ENCODE measurements at places on chromosomes 3 and 15.

GRCh38 chr3:179880868-179881267 is 155.9 kb downstream of the PEX5L start:
- no peak for DNase-seq

GRCh38 chr3:105715372-105715771 is 153.4 kb downstream of the CBLB start:
- no peak for DNase-seq

GRCh38 chr15:90205886-90206285 is 4.8 kb downstream of the SEMA4B start:
- DNase-seq, result no peak

- no peak for DNase-seq
These were observed 26.0 kb downstream of the PLA2G4F start for GRCh38 chr15:42130246-42130986.

GRCh38 chr3:119160361-119160760 is 13.0 kb upstream of the UPK1B start:
- no peak for DNase-seq

DNA sequence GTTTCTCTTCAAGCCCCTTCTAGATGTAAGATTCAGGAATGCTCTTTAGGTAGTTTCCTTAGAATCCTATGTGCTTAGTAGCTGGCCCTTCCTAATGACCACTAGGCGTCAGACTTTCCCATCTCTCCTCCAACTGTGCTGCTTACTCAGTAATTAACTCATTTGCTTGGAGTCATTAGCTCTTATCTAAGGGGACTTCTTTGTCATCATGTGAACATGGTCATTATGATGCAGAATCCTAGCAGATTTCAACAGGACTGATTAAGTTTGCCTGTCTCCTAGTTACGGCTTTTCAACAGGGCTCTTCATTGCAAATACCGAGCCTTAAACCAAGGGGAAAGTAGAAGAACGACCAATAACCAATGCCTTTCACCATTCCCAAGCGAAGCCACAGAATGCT is 46.4 kb downstream of the GJD2 start:
- DNase-seq, result no peak

DNA sequence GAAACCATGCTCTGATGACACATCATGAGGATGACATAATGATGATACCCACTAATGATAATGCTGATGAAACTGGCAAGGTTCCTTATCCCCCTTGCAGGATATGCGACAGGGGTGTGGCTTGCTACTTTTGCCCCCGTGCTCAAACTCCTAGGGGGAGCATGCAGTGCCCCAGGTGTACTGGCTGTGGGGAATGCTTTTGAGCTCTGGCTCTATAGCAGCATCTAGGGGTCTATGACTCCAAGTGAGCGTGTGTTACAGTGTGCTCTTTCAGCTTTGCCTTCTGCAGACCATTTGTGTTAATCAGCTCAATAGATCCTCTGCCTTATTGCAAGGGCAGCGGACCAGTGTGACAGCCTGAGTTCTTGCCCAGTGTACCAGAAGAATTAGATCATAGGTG is 1239.5 kb downstream of the SI start:
- no peak for DNase-seq

- no peak for DNase-seq
These were observed 557.2 kb downstream of the NR2F2 start for GRCh38 chr15:96887730-96888129.

DNA sequence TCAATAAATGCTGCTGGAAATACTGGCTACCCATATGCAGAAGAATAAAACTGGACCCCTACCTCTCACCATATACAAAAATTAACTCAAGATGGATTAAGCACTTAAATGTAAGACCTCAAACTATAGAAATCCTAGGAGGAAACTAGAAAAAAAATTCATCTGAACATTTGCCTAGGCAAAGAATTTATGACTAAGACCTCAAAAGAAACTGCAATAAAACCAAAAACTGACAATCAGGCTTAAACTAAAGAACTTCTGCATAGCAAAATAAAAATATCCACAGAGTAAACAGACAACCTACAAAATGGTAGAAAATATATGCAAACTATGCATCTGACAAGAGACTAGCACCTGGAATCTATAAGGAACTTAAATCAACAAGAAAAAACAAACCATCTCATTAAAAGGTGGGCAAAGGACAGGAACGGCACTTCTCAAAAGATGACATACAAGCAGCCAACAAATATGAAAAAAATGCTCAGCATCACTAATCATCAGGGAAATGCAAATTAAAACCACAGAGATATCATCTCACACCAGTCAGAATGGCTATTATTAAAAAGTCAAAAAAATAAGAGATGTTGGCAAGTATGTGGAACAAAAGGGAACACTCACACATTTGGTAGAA is 47.0 kb downstream of the MYO9A start:
- no peak for DNase-seq

GRCh38 chr3:25707268-25707926 is 42.7 kb upstream of the TOP2B start:
- DNase-seq, result no peak

- DNase-seq, result no peak
These were observed 185.1 kb upstream of the GALNT15 start for GRCh38 chr3:15989419-15989818.

DNA sequence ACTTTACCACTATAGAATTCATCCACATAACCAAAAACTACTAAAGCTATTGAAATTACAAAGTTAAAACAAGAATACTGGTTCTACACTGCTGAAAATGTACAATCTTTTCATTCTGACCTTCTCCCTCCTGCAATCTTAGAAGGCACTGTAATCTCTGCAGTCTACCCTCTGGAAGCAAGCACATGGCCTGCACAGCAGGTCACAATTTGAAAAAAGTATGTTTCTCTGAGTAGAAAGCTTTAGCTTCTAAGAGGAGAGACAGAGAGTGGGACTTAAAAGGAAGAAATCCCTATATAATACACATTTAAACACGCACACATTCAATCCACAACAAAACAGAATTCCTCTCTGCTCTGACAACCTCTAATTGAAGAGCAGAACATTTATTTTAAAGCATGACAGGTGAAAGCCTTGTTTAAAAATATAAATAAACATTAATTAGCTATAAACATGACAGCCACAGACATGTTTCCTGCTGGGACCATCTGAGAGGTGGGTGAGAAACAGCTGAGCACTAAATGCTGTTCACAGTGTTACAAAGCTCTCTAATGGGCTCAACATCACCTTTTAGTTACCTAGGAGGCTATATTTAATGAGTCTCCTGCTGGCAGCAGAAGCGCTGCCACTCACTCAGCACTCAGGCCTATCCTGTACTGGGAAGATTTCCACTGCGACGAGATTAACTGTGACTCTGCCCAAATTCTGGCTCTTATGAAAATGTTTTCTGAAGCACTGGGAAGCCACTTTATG is 447.4 kb downstream of the AGBL1 start:
- DNase-seq, result no peak

DNA sequence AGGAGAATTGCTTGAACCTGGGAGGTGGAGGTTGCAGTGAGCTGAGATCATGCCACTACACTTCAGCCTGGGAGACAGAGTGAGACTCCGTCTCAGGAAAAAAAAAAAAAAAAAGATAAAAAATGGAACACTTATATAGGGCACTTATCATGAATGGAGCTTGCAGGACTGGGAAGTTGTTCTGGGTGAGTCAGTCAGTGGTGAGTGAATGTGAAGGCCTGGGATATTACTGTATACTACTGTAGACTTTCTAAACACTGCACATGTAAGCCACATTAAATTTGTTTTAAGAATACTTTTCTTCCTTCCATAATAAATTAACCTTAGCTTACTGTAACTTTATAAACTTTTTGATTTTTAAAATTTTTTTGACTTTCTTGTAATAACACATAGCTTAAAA is 59.8 kb downstream of the SFMBT1 start:
- no peak for DNase-seq

- no peak for DNase-seq
These were observed 260.3 kb downstream of the XXYLT1 start for GRCh38 chr3:195010551-195011100.

GRCh38 chr3:45554006-45554666 is 40.4 kb upstream of the LIMD1 start:
- DNase-seq, result no peak

DNA sequence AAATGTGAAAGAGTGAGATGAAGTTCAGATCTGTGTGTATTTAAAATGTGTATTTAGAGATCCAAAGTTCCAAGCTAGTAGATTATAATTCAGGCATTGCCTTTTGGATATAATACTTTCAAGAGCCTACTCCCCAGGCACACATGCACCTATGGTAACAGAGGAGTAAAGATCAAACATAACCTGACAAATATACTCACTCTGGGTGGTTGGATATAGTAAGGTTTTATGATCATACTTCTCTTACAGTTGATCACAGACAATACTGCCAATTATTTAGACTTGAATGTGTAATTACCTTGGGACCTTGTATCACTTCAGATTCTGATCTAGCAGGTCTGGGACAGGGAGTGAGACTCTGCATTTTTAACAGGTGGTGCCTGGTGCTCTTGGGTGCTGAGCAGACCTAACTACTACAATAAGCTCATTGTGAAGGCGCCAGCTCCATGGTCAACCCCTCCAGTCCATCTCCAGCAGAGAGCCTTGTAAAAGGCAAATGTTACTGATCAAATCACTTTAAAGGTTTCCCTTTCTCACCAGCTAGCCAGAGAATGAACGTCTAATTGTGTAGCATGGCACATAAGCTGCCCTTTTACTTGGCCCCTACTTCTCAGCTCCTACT is 55.5 kb downstream of the NBEAL2 start:
- DNase-seq, result no peak

- DNase-seq, result no peak
These were observed 26.9 kb upstream of the KBTBD8 start for GRCh38 chr3:66971245-66971644.

DNA sequence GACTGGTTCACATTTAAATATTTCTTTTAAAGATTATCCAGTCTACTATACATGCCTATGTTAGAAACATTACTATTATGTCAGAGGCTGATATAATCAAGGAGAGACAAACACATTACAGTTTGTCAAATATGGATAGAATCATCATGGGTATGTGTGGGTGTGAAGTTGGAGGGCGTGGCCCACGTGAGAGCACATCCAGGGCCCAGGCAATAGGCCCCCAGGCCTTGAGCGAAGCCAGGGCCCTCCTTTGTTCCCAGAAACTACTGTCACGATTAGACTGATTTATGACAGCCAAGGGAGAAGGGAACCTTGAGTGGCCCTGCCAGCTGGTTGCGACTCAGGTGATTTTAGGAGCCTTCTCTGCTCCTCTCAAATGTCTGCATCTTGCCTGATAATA is 26.9 kb upstream of the LDHAL6B start:
- DNase-seq, result no peak

DNA sequence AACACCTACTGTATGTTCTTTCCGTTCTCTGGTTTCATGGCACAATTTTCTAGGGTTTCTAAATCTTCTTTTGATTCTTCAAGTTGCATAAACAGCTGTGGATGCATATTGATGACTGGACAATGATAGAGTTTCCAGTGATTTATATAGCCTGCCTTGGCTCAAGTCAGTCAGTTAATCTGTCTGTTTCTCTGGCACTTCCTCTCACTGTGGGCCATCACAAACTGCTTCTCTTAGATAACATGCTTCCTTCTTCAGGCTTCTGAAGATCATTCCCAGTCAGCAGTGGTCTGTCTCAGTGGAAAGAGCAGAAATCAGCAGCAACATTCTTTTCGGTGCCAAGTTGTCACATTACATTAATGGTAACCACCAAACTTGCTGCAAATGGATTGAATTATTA is 207.2 kb downstream of the RYR3 start:
- no peak for DNase-seq

DNA sequence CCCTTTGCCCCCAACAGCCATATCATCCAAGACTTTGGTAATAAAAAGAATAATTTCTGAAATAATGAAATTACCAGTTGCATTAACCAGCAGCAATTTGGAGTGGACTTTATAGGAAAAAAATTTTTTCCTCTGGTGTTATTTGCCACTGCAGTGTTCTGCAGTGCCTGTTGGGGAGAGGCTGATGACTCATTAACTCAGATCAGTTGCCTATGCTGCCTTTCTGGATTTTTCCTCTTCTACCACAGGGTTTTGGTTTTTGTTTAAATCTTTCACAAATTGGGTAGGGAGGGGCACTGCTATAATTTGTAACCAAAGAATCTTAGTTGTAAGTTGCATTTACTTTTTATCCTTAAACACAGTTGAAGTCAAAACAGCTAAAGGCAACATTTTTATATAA is 22.7 kb downstream of the ATP6V1A start:
- no peak for DNase-seq

GRCh38 chr3:49276475-49277382 is at the start of gene C3orf62:
Gene C3orf62, minus strand, starts transcription at chr3:49277232. Its CDS starts 360 bp downstream, at chr3:49276872.
- DNase-seq, result peak; percentile 69

- no peak for DNase-seq
These were observed 144.0 kb upstream of the TLE3 start for GRCh38 chr15:70241561-70242320.

GRCh38 chr15:70854666-70854976 is 664 bp upstream of the LARP6 start:
- no peak for DNase-seq

GRCh38 chr3:185251272-185251671 is 2.6 kb downstream of the EHHADH start:
- DNase-seq, result no peak

DNA sequence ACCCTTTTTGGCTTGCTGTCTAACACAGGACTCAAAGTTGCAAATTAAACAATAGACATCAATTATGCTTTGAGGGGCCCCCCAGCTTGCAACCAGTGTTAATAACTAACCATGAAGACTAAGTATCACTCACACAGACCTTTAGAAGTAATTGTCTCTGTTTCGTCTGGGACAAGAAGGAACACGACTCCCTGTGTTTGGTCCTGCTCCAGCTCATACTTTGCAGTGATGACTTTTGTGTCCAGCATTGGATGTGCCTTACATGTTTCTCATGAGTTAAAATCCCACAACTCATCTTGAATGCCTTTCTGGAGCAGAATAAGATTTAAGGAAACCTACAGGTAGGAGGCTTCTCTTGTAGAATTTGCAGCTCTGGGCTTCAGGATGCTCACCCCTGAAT is 53.1 kb downstream of the GMNC start:
- DNase-seq, result no peak

GRCh38 chr3:16666206-16666605 is 61.0 kb upstream of the DAZL start:
- DNase-seq, result no peak

GRCh38 chr3:50162034-50162883 is 7.1 kb downstream of the SEMA3F start:
- no peak for DNase-seq

- no peak for DNase-seq
These were observed 42.2 kb downstream of the FOXP1 start for GRCh38 chr3:71541313-71541712.

GRCh38 chr3:10835406-10835805 is 19.4 kb downstream of the SLC6A11 start:
- DNase-seq, result no peak

DNA sequence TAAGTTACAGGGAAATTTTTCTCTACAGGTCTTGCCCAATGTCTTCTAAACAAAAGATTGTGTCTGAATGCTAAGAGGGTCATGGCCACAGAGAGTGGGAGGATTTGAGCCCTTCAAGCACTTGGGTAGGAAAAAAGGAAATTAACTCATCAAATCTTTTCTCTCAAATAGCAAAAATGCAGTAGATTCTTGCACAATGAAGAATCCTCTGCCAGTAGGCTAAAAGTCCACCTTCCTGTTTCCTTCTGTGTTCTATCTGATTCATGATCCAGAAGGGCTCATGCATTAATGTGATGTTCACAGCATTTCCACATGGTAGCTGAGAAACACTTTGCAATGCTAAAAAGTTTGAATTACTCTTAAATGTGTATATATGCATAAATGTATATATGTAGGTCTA is 177.1 kb downstream of the CD47 start:
- DNase-seq, result no peak

All from stimulated activated naive B cell treated with anti-CD40 and anti-IgM and Interleukin-4, amounts not matched to agents 10 μg/mL and 1 μg/mL and 100 μg/mL, for 72 hours (primary cell).